Activated T-helper 1 cell treated with Interleukin-2 at 50 U/mL for 16 hours (primary cell): ENCODE measurements at places on chromosomes 5 and 9.

DNA sequence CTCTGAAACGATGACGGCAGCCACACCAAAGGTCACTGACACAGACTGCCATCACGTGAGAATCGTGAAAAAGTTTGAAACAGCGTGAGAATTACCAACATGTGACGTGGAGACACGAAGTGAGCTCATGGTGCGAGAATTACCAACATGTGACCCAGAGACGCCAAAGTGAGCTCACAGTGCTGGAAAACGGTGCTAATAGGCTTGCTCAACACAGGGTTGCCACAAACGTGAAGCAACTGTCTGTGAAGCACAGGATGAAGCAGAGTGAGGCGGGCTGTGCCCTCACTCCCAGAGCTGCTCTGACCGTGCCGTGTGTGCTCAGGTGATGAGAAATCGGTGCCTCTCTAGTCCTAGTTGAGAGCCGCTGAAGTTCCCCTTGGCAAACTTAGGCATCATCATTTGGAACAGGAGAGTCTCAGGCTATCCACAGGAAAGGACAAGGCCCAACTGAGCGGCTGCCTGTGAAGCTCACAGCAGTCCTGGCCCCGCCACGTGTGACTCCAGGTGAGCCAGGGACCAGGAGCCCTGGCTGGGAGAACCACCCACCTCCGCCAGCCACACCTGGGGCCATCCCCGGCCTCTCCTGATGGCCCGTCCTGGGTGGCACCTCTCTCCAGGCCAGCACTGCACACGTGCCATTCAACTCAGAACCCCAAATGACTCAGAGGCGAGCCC is 29.8 kb upstream of the SLC6A3 start:
- no peak for DNase-seq

DNA sequence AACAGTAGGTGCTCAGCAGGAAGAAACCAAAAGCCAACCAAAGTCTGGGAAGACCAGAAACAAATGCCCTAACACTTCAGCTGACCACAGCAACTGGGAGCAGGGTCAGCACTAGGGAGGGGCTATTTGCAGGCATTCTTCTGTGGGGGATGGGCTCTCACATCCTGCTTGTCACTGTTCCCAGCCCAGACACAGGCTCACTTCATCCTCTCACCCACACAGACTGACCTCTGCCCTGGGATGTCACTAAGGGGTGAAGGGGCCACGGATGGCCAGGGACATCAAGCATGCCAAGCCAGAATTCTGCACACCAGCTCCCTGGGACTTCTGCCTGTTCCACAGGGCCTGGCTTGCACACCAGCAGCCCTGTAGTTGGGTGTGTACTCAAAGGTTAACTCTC is 28.7 kb downstream of the GFRA3 start:
- no peak for DNase-seq

GRCh38 chr5:111585291-111585690 is 73.0 kb upstream of the STARD4 start:
- no peak for DNase-seq

DNA sequence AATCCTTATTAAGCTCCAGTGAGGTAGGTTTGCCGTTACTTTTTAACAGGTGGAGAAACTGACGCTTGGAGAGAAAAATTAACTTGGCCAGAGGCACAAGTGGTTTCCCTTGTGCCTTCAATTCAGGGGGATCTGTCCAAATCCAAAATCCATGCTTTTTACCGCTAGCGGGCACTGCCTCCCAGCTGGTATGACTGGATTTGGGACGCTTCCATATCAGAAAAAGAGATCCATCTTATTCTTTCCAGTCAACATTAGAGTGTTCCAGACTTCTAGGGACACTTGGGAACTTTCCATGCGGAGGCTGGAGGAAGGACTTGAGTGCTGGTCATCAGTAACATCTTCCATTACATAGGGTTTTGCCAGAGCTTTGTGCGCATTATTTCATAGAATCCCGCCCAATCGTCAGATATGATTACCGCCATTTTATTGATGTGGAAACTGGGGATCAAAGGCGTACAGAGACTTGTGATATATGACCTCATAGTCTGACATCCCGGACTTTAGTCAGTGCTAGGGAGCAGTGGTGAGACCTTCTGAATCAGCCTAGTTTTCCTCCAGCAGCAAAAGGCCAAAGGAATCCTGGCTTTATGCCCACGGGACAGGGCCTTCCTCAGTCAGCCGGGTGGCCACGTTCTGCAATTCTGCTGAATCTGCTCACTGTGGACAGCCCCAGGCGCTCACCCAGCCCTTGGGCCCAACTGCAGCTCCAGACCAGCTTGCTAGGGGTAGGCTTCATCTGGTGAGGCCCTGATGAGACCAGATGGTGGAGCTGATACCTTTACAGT is 1.1 kb upstream of the GNPDA1 start:
- DNase-seq: no peak

GRCh38 chr5:6112125-6112524 is 266.2 kb downstream of the MED10 start:
- no peak for DNase-seq

- no peak for DNase-seq
These were observed 10.4 kb downstream of the TAF11L12 start for GRCh38 chr5:17620627-17621026.

DNA sequence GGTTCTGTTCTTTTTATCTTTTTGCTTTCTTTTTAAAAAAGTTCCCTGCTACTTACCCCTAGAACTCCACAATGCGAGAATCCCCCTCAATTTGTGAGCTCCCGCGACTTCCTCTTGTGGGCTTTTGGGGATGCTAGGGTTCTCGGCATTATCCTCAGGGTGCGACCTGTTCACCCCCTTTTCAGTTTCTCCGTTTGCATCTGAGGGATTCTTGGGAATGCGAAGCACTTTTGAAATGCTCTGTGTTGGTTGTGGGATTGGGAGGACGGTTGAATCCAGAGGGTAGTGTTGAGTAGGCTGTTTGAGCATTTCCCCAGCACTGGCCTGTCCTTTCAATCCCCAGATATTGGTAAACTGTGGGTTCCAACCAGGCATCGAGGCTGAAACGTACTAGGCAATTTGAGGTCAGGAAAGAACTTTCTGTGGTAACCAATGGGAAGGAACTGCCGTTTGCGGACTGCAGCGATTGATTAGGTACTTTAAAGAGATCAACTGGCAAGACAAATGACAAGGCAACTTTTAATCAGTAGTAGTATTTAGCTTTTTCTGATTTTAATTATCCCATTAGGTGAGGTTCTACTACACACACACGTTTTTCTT is 415 bp downstream of the XRCC4 start:
- no peak for DNase-seq

DNA sequence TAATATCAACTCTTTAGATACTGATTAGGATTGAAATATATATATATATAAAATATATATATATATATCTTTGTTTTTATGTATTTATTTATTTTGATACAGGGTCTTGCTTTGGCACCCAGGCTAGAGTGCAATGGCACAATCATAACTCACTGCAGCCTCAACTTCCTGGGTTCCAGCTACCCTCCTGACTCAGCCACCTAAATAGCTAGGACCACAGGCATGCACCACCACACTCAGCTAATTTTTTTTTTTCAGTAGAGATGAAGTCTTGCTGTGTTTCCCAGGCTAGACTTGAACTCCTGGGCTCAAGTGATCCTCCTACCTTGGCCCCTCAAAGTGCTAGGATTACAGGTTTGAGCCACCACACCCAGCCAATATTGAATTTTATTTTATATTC is 20.6 kb upstream of the CDH6 start:
- DNase-seq: no peak

DNA sequence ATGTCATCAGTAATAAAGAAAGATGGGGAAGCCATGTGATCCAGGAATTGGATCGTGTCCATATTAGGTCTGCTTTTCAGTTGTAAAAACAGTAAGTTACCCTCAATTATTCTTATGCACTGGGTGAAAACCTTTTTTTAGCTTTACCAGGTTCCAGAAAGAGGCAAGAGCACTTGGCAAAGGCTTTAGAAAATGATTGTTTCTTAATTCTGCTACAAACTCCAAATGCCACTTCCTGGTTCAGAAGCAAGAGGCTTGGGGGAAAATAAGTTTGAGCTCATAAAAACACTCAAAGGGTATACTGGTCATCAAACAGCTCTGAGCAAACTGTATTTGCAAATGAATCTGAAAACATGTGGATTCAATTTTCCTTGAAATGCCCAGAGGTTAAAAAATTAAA is 615.6 kb downstream of the EBF1 start:
- DNase-seq: no peak

DNA sequence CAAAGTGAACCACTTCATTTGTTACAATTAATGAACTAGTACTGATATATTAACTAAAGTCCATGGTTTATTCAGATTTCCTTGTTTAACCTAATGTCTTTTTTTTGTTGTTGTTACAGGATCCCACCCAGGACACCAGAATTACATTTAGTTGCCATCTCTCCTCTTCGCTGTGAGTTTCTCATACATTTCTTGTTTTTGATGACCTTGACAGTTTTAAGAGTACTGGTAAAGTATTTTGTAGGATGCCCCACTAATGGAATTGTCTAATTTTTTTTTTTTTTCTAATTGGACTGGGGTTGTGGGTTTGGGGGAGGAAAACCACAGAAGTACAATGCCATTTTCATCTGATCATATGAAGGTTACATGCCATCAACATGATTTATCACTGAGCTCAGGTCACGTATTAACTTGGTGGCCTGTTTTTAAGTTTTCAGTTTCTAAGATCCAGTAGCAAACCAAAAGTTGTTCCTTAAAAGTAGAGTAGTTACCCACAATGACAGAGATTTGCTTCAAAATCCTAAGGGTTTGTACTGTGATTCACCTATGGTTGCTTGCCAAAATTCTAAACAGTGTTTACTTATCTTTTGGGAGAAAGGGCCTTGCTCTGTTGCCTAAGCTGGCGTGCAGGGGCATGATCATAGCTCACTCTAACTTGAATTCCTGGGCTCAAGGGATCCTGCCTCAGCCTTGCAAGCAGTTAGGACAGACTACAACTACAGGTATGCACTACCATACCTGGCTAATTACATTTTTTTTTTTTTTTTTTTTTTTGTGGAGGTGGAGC is 4.5 kb upstream of the OTULIN start:
- no peak for DNase-seq

GRCh38 chr5:33808699-33809098 is 83.1 kb downstream of the ADAMTS12 start:
- no peak for DNase-seq

DNA sequence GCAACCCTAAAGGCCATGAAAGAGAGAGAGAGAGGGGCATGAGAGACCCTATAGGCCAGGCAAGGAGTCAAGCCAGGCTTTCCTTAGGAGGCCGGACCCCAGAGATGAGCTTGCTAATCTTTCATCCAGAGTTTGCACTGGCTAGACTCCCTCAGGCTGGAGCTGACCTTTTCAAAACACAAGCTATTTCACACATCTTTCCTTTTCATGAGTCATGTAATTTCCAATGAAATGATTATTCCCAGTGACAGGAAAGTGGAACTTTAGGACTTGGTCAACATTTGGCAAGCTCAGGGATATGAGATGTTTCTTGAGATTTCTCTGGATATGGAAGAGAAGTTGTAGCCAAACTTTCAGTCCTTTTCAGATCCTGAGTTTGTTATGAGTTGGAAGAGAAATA is 117.7 kb downstream of the TARS1 start:
- no peak for DNase-seq

DNA sequence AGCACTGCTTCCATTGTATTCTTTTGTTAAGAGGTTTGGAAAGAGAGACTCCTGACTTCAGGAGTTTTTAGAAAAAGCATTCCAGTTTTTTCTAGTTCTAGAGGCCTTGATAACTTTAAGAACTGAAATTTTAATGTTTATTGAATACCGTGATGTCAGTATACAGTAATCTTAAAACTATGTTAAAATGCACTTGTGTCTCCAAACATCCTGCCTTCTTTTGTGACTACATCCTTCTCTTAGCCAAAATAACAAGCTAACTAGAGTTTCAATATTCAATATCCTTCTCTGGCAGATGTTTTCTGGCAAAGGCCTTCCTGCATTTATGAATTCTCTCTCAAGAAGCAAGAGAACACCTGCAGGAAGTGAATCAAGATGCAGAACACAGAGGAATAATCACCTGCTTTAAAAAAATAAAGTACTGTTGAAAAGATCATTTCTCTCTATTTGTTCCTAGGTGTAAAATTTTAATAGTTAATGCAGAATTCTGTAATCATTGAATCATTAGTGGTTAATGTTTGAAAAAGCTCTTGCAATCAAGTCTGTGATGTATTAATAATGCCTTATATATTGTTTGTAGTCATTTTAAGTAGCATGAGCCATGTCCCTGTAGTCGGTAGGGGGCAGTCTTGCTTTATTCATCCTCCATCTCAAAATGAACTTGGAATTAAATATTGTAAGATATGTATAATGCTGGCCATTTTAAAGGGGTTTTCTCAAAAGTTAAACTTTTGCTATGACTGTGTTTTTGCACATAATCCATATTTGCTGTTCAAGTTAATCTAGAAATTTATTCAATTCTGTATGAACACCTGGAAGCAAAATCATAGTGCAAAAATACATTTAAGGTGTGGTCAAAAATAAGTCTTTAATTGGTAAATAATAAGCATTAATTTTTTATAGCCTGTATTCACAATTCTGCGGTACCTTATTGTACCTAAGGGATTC is 43.1 kb downstream of the NDFIP1 start:
- no peak for DNase-seq

- DNase-seq: no peak
These were observed 727 bp downstream of the TRIM7 start for GRCh38 chr5:181204113-181204825.

DNA sequence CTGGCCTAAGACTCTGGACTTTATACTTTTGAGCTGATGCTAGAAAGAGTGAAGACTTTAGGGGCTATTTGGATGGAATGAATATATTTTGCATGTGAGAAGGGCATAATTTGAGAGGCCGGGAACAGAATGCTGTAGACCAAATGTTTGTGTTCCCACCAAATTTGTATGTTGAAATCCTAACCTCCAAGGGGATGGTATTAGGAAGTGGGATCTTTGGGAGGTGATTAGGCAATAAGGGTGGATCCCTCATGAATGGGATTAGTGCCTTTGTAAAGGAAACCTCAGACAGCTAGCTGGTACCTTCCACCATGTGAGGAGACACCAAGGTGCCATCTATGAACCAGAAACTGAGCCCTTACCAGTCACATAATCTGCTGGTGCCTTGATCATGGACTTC is 165.1 kb upstream of the S1PR3 start:
- no peak for DNase-seq

GRCh38 chr5:72223371-72223770 is 96.7 kb downstream of the MRPS27 start:
- DNase-seq: no peak

DNA sequence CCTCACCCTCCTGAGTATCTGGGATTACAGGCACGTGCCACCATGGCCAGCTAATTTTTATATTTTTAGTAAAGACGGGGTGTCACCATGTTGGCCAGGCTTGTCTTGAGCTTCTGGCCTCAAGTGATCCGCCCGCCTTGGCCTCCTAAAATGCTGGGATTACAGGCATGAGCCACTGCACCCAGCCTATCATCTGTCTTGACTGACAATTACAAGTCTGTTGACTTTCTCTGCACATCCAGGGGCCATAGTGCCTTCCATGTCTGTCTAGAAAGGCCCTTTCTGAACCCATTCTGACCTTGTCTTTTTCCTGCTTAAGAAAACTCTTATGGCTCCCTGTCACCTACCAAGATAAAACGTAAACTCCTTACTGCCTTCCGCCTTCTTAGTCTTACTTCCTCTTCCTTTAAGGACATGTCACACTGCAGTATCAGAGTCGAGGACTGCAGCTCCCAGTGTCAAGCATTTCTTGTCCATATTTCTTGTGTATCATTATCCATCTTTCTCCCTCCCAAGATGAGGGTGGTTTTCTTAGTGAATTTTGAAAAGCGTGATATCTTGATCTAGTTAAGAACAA is 49.9 kb upstream of the SHB start:
- no peak for DNase-seq

- no peak for DNase-seq
These were observed 320.3 kb downstream of the ARHGEF28 start for GRCh38 chr5:73946278-73946677.

- no peak for DNase-seq
These were observed 101.7 kb upstream of the PITX1 start for GRCh38 chr5:135135530-135136226.
